ENCODE measurements at places on chromosomes 16 and 17.

- DNase-seq: no peak
Measured at GRCh38 chr17:27199948-27200347, 94.0 kb upstream of the WSB1 start.

- DNase-seq: no peak
Measured at GRCh38 chr17:300881-301280, 51.7 kb downstream of the RPH3AL start.

DNA sequence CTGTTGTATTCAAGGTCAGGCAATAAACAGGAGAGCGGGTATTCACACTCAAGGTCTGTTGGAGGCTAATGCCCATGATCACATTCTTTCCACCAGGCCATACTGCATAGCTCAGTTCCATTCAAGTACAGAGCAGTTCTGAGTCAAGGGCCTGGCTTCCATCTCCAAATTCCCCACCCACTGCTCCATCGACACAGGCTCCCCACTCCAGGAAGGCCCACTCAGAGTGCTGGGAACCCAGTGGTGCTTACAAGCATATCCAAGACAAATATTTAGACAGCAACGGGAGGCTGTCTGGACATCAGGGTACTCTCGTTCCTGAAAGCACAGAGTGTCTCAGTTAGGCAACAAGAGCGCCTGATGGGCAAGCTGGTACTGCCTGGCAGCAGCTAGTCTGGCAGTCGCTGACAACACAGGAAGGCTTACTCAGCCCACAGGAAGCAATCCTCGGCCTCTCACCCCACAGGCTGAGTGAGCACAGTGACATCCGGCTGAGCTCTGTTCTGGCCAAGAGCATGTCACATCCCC is 40.9 kb downstream of the RFFL start:
- DNase-seq: peak; percentile 58

DNA sequence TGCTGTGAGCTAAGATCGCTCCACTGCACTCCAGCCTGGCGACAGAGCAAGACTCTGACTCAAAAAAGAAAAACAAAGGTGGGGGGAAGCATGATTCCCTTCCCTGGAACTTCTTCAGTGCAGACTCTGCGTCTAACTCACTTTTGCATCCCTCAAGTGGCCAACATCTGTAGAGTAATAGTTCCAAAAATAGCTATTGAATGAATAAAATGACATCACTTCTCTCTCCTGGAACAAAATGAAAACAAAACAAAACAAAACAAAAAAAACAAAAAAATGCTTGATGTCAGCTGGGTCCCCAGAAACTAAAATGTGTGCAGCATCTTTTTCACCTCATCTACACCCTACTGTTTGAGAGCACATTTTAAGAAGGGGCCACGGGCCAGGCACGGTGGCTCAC is 197.7 kb upstream of the NOG start:
- DNase-seq: no peak

DNA sequence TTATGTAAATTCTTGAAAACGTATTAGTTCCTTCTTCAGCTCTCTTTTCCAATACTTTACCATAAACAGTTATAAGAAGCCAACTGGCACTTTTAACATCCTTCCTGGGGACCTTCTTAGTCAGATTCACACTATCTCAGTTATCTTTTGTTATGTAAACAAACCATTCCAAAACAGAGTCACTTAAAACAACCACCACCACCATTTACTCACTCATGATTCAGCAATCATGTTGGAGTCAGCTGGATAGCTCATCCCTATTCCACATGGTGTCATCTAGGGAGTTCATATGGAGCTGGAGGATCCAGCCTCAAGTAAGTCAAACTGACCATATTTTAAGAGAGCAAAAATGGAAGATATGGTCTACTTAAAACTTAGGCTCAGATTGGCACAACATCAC is 240.3 kb upstream of the IRX3 start:
- no peak for DNase-seq

All from stimulated activated CD4-positive, alpha-beta T cell treated with anti-CD3 and anti-CD28 coated beads, Interleukin-15, amount 100 ng/mL, for 48 hours (primary cell).